Stimulated activated CD8-positive, alpha-beta memory T cell treated with anti-CD3 and anti-CD28 coated beads, Interleukin-4, amount 100 ng/mL, for 1 hour (primary cell): ENCODE measurements at places on chromosomes 4 and X.

- no peak for DNase-seq
Measured at GRCh38 chr4:10281996-10282395, 165.4 kb upstream of the WDR1 start.

GRCh38 chr4:137635108-137635507 lies 102.8 kb upstream of the PCDH18 start:
- no peak for DNase-seq

- DNase-seq: no peak
Measured at GRCh38 chr4:78171482-78171881, 114.4 kb downstream of the FRAS1 start.

- no peak for DNase-seq
Measured at GRCh38 chr4:156472624-156473023, 499.0 kb downstream of the PDGFC start.

- no peak for DNase-seq
Measured at GRCh38 chr4:90293320-90293719, 166.1 kb downstream of the CCSER1 start.

GRCh38 chr4:68147079-68147478 lies 17.4 kb upstream of the TMPRSS11F start:
- no peak for DNase-seq

DNA sequence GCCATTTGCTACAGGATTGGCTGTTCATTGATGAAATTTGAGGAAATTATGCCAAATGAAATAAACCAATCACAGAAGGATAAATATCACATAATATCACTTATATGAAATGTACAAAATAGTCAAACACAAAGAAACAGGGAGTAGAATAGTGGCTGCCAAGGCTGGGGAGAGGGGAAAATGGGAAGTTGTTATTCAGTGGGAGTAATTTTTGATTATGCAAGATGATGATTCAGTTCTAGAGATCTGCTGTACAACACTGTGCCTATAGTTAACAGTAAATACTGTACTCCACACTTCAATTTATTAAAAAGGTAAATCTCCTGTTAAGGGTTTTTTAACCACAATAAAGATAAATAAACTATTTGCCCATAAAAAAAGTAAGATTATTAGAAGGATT lies 101.1 kb downstream of the TMA16 start:
- no peak for DNase-seq

GRCh38 chr4:138243369-138243768 lies 1.2 kb upstream of the SLC7A11 start:
- DNase-seq: no peak

GRCh38 chr4:187608001-187608421 lies 387.6 kb upstream of the ZFP42 start:
- no peak for DNase-seq
